ENCODE measurements at places on chromosomes 6 and 20. TPM values are rescaled to one million over a fixed set of nuclear protein-coding genes. Genes with fewer than 3 reads are reported as not detected.

Gene KIF25
- total RNA-seq = not detected

Gene RAET1G
- total RNA-seq = not detected

Gene TRIM40
- total RNA-seq = not detected

Gene RAET1E
- total RNA-seq = not detected

Gene IL22RA2
- not detected for total RNA-seq

DNA sequence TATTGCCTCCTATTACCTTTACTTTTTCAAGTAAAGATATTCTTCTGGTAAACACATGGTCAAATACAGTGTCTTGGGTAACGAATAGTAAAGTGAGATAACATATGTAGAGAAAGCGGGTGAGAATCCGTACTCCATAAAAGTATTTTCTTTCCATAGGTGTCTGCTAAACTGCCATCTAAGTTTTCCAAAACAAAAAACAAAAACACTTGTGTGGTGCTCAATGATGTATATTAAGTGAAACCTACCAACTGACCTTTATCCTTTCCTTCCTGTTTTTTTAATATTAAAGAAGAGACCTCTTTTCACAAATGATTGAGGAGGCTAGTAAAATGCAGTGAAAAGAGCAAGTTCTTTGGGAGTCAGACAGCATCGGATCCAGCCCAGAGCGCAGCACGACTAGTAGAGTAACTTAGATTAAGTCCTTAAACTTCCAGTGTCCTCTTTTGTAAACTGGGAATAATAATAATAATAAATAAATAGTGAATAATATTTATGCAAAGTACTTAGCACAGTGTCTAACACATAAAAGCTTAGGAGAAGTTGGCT, 437 bp upstream of the CDKAL1 start:
- no peak for DNase-seq
- H3K27ac ChIP-seq = peak overlapping the region; percentile 90
- H3K4me1 ChIP-seq = peaks cover 8% of the 10 kb centered on the region
- no peaks in the 10 kb centered on the region for H3K27me3 ChIP-seq
- H3K36me3 ChIP-seq = no peaks in the 10 kb centered on the region
- H3K4me3 ChIP-seq = peak overlapping the region; percentile 92

DNA sequence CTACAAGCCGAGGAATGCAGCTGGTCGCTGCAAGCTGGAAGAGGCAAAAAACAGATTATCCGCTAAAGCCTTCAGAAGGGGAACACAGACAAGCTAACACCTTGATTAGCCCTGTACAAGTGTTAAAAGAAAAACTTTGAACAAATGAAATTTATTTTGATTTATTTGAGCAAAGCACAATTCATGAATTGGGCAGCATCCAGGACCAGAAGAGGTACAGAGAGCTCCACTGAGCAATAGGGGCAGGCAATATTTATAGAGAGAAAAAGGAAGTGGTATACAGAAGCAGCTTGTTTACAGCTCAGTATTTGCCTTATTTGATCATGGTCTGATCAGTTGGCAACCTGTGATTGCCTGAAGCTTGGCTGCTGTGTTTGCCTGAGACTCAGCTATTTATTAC, 17.6 kb downstream of the HLA-DOB start:
- no peak overlapping the region for H3K27ac ChIP-seq
- peaks cover 35% of the 10 kb centered on the region for H3K27me3 ChIP-seq
- no peak for DNase-seq
- H3K4me1 ChIP-seq = no peaks in the 10 kb centered on the region
- no peaks in the 10 kb centered on the region for H3K36me3 ChIP-seq

DNA sequence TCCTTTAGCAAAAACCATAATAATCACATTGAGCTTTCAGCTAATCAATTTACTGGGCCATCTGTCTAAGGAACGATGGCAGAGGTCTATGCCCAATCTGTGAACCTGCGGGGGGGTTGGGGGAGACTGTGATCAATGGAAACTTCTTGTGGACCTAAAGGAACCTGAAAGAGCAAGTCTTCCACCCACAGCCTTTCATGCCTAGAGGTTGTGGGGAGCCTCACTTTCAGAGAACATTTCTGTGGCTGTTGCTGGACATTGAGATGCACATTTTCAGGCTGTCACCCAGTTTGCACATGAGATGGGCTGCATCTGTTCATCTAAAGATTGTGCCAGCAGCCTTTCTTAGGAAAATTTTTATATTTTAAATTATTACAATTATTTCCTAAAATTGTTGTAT, 310.0 kb upstream of the SPTLC3 start:
- no peak for DNase-seq
- H3K27ac ChIP-seq = no peak overlapping the region
- no peaks in the 10 kb centered on the region for H3K27me3 ChIP-seq

GRCh38 chr6:44657206-44657819, 269.8 kb downstream of the CDC5L start:
- H3K4me1 ChIP-seq = peaks cover 34% of the 10 kb centered on the region
- DNase-seq = no peak
- no peak overlapping the region for H3K4me3 ChIP-seq
- no peaks in the 10 kb centered on the region for H3K36me3 ChIP-seq
